Fibroblast of skin of back (primary cell): ENCODE measurements at places on chromosomes 11 and 22.

GRCh38 chr22:20298803-20299745 is 20.8 kb downstream of the DGCR6L start:
- peak; percentile 72 for DNase-seq

DNA sequence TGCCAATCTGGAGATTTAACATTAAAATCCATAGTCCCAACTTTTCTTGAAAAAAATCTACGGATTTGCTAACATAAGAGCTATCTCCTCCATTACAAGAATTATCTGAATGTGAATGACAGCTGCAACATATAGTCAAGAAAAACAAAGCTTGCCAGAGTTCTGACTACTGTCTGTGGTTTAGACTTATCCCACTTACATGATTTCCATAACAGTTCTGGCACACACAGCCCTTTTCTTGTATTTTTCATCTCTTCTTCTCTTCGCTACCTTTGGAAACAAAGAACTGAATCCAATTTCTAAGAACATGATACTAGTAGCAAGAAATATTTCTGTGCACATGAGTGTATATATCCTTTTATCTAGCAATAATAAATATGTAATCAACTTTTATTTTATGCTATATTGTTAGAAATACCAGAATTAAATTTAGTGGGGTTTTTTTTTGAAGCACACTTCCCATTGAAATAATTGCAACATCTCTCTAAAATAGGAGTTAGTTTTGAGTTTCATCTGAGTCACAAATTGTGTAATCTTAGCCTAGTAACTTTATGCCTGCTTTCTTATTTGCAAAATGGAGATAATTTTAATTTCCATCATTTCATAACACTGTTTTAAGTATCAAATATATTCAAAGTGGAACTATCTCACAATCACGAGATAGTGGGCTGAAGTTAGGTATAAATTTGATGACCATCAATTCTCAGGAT is 1217.6 kb downstream of the JRKL start:
- DNase-seq, result no peak

- no peak for DNase-seq
Measured at GRCh38 chr11:35330931-35331330, 88.4 kb downstream of the SLC1A2 start.

GRCh38 chr11:110069158-110069737 is 23.9 kb upstream of the ZC3H12C start:
- peak; percentile 84 for DNase-seq

DNA sequence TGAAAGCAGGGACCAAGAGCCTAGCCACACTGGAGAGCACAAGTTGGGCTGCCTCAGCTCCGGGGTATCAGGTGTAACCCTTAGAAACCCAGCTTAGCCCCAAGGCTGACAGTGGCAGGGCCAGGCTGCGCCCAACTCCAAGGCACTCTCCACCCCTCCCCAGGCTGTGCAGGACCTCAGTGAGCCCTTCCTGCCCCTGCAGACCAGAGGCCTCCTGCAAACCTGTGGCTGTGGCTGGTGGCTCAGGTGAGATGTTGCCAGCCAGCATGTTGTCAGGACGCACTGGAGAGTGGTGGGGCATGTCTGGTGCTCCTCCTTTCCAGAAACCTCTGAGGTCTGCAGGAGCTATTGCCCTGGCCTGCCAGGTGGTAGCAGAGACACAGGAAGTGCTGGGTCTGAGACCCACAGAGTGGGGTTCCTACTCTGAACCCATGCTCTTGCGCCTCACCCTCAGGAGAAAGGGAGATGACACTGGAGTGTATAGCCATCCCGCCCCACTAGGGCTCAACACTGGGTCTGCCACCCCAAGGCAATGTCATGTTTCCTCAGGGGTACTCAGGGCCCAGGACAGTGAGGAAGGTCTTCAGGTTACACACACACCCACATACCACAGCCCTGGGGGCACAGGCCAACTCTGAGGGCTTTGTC is 2.4 kb upstream of the SCARF2 start:
- DNase-seq, result no peak

- DNase-seq, result no peak
Measured at GRCh38 chr22:30572840-30573593, 1.4 kb downstream of the GAL3ST1 start.

GRCh38 chr11:62850911-62851806 is 11.8 kb upstream of the WDR74 start:
- no peak for DNase-seq
